ENCODE measurements at places on chromosomes 13 and 19. TPM values are rescaled to one million over a fixed set of nuclear protein-coding genes. Genes with fewer than 3 reads are reported as not detected.

Gene SHC2
- total RNA-seq, result 15.4 TPM

Gene PLA2G4C
- total RNA-seq, result 56.3 TPM

Gene SLITRK1
- total RNA-seq, result not detected

Gene NPAS1
- 0.29 TPM for total RNA-seq

Gene PSG6
- not detected for total RNA-seq

Data from vein endothelial cell (primary cell).